Camera-type eye (tissue), 1 donor: ENCODE measurements at places on chromosomes 11 and 22. TPM values are rescaled to one million over a fixed set of nuclear protein-coding genes. Genes with fewer than 3 reads are reported as not detected.

TBC1D10A gene
- total RNA-seq: 13.7 TPM

MPZL3 gene
- 3.5 TPM for total RNA-seq

OAF gene
- 46.5 TPM for total RNA-seq

TALDO1 gene
- total RNA-seq: 91.0 TPM

OR8G5 gene
- not detected for total RNA-seq

FADS1 gene
- 52.4 TPM for total RNA-seq

CAVIN3 gene
- total RNA-seq: 38.2 TPM

MS4A15 gene
- not detected for total RNA-seq

GRM5 gene
- total RNA-seq: 13.1 TPM

C22orf31 gene
- total RNA-seq: 0.82 TPM
